ENCODE measurements at places on chromosomes 2 and 18.

DNA sequence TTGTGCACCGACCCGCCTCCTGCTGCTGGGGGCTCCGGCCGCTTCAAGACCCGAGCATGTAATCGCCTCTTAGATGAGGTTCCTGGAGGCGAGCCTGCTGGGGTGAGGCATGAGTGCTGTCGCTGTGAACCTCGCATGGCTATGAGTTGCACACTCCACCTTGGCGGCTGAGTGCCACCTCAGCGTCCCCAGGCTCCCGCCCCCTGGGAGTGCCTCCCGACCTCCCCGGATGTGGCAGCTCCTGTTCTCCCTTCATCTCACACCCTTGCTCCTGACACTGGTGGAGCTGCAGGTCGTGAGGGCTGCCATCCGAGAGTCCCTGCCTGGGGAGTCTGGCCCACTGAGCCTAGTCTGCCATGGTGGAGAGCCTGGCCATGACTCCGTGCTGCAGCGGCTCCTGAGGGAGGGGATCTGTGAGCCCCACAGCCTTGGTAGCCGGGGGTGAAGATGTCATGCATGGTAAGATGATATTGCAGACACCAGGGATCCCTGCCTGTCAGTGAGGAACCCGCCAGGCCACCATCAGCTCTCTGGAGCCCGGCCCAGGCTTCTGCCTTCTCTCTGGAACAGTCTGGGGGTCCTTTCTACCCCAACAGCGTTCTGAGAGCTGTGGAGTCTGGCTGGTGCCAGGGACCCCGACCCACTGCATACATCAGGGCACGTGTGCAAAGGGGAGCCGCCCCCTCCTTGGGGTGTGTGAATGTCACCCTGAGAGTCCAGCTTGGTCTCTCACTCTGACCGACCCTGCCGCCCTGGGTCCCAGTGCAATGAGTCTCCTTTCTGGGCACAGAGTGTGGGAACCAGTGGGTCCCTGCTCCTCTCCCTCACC is 61.6 kb upstream of the HS6ST1 start:
- no peak for DNase-seq

- no peak for DNase-seq
Measured at GRCh38 chr18:49517483-49517882, 30.4 kb upstream of the C18orf32 start.

DNA sequence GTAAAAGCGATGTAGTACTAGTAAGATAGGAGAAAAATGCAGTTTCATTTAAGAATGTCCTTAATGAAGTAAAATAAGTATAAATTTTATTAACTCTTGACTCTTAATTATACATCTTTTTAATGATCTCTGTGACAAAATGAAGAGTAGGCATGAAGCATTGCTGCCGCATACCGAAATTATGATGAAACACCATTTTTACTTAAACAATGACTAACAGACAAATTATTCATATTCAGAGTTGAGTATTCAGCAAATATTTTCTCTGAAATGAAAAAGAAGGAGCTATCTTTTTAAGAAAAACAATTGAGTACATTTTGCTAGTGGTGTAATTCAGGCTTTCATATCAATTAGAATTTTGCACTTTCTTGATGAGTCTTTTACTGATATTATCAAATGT is 150.6 kb upstream of the DOCK10 start:
- DNase-seq, result no peak

GRCh38 chr2:151009437-151010175 is 252.1 kb downstream of the RBM43 start:
- DNase-seq, result no peak

GRCh38 chr2:9524291-9524690 is 31.3 kb downstream of the ADAM17 start:
- DNase-seq, result no peak

GRCh38 chr2:15764683-15765011 is 173.0 kb downstream of the DDX1 start:
- no peak for DNase-seq

DNA sequence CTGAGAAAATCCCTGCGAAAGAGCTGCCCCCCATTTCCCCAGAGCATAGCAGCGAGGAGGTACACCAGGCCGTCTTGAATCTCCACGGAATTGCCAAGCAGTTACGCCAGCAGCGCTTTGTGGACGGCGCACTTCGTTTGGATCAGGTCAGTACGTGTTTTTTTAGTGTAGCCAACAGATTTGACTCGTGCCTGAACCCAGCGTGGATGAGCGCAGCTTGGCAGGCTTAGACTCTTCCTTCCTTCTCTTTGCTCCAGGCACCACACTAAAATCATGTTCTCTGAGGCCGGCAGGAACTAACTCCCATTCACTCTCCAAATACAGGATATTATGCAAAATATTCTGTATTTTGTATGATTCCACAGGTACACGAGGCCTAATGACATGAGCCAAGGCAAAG is 115.3 kb upstream of the ALPP start:
- DNase-seq, result no peak

- no peak for DNase-seq
Measured at GRCh38 chr2:222944552-222944951, 83.7 kb downstream of the ACSL3 start.

DNA sequence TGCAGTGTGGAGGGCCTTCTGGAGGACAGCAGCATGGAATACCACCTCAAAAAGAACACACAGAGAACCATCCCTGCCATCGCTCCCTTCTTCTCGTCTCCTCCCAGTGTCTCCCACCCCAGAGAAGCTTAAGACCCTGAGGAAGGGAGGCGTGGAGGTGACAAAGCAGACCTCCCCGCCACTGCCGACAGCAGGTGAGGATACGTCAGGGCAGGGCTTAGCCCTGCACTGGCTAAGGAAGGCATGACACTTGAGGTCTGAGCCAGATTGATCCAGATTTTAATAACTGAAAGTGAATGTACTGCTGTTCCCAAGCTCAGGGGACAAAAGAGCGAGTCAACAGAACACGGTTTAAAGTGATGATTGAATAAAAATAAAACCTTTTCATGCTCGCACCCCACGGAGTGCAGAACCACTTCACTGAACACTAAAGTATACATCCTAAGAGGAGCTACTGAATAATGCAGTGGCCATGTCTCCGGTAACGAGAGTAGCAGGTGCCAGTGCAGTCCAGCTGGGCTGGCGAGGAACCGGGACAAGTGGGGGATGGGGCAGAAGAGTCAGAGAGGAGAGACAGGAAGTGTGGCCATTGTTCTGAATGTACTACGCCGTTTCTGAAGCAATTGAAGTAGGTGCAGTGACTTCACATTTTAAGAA is 391.0 kb downstream of the CDH2 start:
- DNase-seq, result no peak

DNA sequence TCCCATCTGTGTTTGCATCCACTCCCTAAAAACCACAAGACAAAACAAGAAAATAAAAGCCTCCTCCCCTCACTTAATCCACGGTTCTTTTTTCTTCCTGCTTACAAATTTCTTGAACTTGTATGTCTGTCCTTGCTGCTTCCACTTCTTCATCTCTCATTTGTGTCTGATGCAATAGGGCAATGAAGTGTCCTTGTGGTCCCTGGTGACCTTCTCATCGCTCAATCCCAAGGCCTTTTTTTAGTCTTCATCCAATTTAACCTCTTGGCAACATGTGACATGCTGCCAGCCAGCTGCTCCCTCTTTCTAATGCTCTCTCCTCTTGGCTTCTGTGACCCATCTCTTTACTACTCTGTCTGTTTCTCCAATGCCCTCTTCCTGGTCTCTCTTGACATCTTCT is 87.6 kb downstream of the SEMA4F start:
- DNase-seq, result no peak

DNA sequence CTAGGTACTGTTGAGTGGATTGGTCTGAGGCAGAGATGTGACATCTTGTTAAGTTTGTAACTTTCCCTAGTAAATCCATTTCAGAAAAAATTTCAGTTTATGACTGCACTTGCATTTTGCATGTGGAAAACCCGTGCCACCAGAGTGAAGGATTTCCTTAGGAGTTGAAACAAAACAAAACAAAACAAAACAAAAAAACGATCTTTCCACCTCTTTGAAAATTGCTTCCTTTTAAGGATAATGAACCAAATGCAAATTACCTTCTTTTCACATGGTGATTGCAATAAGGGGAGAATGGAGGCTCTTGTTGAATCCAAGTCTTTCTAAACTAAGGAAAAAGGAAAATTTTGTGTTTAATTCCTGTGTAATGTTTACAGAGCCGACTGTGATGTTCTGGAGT is 43.2 kb downstream of the PHLPP1 start:
- no peak for DNase-seq

DNA sequence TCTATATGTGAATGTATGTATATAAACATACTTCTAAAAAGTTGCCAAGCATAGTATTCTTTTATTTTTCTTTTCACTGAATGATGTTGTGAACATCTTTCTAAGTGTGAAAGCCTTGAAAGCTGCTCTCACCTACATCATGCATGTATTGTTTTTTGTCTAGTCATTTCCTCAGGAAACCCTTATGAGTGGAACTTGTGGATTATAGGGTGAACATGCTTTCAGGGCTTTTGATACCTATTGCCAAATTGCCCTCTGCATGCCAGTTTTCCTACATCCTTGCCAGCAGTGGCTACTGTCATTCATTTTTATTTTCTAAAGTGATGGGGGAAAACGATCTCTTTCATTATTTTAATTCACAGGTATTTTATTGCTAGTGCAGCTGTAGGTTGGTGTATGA is 78.3 kb downstream of the ADAM23 start:
- no peak for DNase-seq

GRCh38 chr18:43888598-43888997 is 611.3 kb upstream of the SYT4 start:
- DNase-seq, result no peak

- no peak for DNase-seq
Measured at GRCh38 chr2:155517362-155517761, 815.2 kb downstream of the NR4A2 start.

- no peak for DNase-seq
Measured at GRCh38 chr2:136130045-136130444, 12.1 kb upstream of the CXCR4 start.

- DNase-seq, result no peak
Measured at GRCh38 chr2:160670618-160671017, 177.0 kb upstream of the RBMS1 start.

DNA sequence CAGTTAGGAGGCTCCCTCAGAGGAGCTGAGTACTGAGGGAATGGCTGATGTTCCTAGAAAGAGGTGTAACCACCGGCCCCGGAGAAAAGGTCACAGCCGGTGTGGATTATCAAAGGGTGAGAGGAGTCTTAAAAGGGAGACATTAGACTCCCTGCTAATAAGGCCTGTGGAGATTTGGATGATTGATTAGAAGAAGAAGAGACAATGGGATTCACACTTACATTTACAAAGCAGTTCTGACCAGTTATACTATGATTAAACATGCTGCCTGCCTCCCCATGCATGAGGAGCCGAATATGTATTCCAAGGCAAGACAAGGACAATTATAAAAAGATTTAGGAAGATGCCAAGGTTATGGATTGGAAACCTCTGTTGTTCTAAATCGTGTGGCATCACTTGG is 302.4 kb downstream of the SLC4A3 start:
- DNase-seq, result no peak

DNA sequence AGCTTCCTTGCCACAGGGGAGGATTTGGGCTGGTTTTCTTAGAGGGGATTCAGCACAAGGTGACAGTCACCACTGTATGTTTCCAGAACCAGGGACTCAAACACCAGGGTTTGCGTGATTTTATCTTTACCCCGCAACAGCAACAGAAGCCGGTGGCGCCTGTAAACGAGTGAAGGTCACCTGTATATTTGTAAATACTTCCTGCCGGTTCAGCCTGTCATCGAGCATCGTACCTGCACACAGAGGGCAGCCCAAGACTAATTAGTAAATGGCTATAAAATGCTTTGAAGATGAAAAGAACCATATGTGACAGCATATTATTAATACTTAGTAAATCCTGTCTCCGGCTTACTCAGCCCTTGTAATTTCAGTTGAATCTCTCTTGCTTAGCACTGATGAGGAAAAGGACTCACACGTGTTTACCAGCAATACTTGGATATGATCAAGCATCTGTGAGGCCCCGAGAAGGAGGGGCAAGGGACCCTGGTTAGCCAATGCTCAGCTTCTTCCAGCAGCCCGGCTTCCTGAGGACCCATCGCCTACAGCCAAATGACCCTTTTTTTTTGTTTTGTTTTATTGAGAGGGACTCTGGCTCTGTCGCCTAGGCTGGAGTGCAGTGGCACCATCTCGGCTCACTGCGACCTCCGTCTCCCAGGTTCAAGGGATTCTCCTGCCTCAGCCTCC is 51.3 kb upstream of the FOSL2 start:
- no peak for DNase-seq

DNA sequence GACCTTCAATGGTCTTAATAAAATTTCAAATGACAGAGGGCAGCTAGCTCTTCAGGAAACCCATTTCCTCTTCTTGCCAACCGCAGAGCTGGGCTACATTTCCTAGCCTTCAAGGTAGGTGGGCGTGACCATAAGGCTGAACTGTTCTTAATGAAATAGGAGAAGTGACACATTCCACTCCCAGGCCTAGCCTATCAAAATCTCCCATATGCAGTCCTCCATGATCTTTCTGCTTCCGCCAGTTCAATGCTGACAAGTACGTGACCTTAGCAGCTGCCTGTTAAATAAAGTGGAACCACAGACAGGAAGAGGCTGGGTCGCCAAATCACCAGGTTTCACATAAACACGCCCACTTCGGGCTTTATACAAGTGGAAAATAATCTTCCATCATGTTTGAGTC is 13.2 kb downstream of the SERPINE2 start:
- DNase-seq, result no peak

- DNase-seq, result no peak
Measured at GRCh38 chr2:121736140-121736461, 574 bp downstream of the NIFK start.

DNA sequence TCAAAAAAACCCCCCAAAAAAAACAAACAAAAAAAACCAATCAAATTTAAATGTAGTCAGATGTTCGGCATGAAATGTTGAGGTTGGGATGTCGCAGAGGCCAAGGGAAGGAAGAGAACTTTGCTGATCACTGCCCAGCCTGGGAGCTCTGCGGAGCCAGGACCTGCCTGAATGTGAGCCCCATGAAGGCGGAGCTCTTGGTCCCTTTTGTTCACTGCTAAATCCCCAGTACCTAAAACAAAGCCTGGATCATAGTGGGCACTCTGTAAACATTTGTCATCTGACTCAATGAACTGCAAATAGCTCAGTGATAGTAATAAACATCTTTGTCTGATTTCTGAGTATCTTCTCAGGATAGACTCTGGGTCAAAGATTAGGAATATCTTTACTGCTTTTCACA is 64.0 kb downstream of the NGEF start:
- no peak for DNase-seq

All from posterior cingulate gyrus (tissue), 11 donors.